Effector CD8-positive, alpha-beta T cell (primary cell): ENCODE measurements at places on chromosomes 4 and X.

- no peak for DNase-seq
Measured at GRCh38 chr4:60039908-60040307, 1160.2 kb upstream of the ADGRL3 start.

- no peak for DNase-seq
Measured at GRCh38 chr4:113627321-113627720, 134.2 kb downstream of the CAMK2D start.

GRCh38 chr4:98508248-98508647 lies 150.2 kb downstream of the TSPAN5 start:
- DNase-seq: no peak

DNA sequence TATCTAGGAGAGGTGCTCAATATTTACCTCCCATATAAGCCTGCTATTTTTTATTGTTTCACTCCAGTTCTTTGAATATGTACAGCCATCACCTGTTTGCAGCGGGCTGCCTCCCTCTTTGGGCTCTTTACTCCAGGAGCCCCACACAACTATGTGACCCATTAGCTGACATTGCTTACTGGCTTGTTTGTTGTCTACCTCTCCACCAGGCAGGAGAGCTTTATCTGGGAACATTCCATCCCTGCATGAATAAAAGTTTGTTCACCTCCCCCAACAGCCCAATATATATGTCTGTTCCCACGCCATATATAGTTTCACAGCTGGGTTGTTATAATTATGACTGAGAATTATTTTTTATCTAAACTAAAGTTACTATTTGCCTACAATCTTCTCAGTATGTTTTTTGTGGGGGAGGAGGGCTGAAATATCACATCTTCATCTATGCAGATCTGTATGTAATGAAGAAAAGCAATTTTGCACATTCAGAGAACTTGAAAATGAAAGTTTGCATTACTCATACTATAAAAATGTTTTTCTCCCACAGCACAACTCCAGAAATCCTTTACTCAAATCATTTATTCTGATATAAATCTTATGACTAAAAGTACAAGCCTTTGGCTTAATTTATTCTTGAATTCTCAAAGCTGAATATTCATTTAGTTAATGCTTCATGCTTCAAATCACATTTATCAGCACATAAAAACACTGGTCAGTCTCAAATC lies 61.2 kb upstream of the DAPP1 start:
- DNase-seq: no peak

DNA sequence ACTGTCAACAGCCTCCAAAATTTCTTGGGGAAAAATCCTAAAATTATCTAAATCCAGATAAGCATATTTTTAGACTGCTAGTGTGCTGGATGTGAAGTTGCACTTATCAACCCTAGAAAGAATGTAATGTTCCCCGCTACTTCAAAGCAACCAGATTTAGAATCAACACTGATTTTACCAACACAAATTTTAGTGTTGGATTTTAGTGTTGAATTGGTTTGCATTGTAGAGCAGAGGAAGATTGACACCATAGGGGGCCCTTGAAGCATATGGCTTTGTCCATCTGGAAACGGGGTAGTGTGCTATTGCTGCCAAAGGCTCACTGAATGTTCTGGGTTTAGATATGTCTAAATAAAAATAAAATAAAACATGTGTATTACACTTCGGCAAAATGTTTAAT lies 126.3 kb upstream of the EMCN start:
- no peak for DNase-seq
